Regular cardiac myocyte (primary cell): ENCODE measurements at places on chromosomes 16 and 17. TPM values are rescaled to one million over a fixed set of nuclear protein-coding genes. Genes with fewer than 3 reads are reported as not detected.

Gene BAIAP2
- total RNA-seq, result 6.8 and 12.8 TPM in 2 replicates

Gene PALB2
- total RNA-seq, result 7.3 and 12.3 TPM in 2 replicates

Gene IGFBP4
- total RNA-seq, result 222 and 518 TPM in 2 replicates

Gene ZNF205
- 12.5 and 13.8 TPM in 2 replicates for total RNA-seq

Gene KLHDC4
- 23.6 and 23.7 TPM in 2 replicates for total RNA-seq

Gene MMP15
- 3.1 and 3.5 TPM in 2 replicates for total RNA-seq

Gene SDR42E1
- total RNA-seq, result under 0.01 and 0.19 TPM in 2 replicates

Gene SLC47A1
- 0.19 and 0.85 TPM in 2 replicates for total RNA-seq

Gene KRTAP2-3
- total RNA-seq, result under 0.01 and 0.77 TPM in 2 replicates

Gene PRR15L
- total RNA-seq, result not detected in 2 replicates

Gene HOXB9
- total RNA-seq, result under 0.01 and 0.19 TPM in 2 replicates

Gene ZNF768
- 18.0 and 19.4 TPM in 2 replicates for total RNA-seq

Gene KCNH6
- total RNA-seq, result not detected in 2 replicates

Gene TP53TG3C
- total RNA-seq, result 0.19 and 1.4 TPM in 2 replicates

Gene ALDH3A2
- total RNA-seq, result 37.5 and 52.0 TPM in 2 replicates

Gene SGCA
- total RNA-seq, result 2.1 and 23.7 TPM in 2 replicates

Gene SLC12A3
- not detected in 2 replicates for total RNA-seq

Gene FBF1
- total RNA-seq, result 15.0 and 21.7 TPM in 2 replicates

Gene ATP6V0A1
- 31.2 and 73.6 TPM in 2 replicates for total RNA-seq

Gene IL32
- total RNA-seq, result 7.1 and 32.4 TPM in 2 replicates

Gene RAB34
- 154 and 167 TPM in 2 replicates for total RNA-seq

Gene CA4
- total RNA-seq, result not detected in 2 replicates

Gene HASPIN
- total RNA-seq, result 0.85 and 11.1 TPM in 2 replicates

Gene FOXN1
- total RNA-seq, result not detected in 2 replicates

Gene NPIPA3
- not detected in 2 replicates for total RNA-seq

Gene PRRT2
- 0.58 and 3.1 TPM in 2 replicates for total RNA-seq

Gene CES4A
- total RNA-seq, result 0.58 and 1.1 TPM in 2 replicates

Gene ALDH3A1
- under 0.01 and 0.77 TPM in 2 replicates for total RNA-seq

Gene PLXDC1
- 0.19 and 1.1 TPM in 2 replicates for total RNA-seq
